ENCODE measurements at places on chromosomes 13 and 19.

DNA sequence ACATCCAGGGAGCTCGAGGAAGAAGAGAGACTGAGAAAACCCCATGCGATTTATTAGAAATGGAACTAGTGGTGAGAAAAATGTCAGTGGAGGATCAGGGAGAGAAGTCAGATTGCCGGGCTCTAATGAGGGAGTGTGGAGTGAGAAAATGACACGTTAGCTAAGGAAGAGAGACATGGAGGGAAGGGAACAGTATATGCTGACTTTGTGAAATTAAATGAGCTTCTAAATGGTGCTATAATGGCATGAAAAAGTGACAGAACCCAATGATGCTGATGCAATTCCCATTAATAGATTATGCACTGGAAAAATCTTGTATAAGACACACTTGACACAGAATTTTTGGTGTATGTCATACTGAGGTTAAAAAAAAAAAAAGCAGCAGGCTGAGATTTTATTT lies 112.6 kb downstream of the HSPH1 start:
- no peak for DNase-seq

DNA sequence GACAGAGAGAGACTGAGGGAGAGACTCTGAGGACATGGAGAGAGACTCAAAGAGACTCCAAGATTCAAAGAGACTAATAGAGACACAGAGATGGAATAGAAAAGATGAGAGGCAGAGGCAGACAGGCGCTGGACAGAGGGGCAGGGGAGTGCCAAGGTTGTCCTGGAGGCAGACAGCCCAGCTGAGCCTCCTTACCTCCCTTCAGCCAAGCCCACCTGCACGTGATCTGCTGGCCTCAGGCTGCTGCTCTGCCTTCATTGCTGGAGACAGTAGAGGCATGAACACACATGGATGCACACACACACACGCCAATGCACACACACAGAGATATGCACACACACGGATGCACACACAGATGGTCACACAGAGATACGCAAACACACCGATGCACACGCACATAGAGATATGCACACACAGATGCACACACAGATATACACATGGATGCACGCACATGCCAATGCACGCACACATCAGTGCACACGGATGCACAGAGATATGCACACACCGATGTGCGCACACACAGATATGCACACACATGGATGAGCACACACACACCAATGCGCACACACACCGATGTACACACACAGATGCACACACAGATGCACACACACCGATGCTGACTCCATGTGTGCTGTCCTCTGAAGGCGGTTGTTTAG lies 3.3 kb upstream of the F10 start:
- peak; percentile 5 for DNase-seq

DNA sequence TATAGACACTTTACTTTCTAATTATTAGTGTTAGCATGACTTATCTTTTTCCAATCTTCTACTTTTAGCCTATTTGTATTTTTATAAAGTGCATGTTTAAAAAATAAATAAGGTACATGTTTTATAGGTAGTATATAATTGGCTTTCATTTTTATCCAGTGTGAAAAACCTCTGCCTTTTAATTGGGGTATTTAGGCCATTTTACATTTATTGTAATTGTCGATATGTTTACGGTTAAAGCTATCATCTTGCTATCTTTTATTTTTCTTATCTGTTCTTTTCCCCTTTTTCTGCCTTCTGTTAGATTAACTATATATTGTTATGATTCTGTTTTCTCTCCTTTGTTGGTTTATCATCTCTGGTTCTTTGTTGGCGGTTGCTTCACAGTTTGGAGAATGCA lies 9.1 kb downstream of the PROZ start:
- no peak for DNase-seq

DNA sequence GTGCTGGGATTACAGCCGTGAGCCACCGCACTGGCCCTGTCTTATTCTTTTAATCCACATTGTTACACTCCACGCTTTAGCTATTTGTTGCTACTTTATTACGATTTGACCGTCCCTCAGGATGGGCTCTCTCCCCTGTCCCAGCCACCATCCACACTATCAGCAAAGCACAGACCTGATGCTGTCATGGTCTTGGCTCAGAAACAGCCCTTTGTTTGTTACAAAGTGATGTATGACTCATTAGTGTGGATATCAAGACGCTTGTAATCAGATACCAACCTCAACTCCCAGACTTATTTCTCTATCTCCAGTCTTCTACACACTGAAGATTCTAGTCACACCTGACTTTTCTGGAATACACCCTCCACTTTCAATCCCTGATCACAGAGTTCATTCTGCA lies 84.6 kb upstream of the FREM2 start:
- DNase-seq, result no peak

GRCh38 chr13:91185294-91185863 lies 162.1 kb upstream of the MIR17HG start:
- no peak for DNase-seq

GRCh38 chr13:103694033-103694432 lies 627.8 kb upstream of the SLC10A2 start:
- DNase-seq, result no peak

- DNase-seq, result peak; percentile 77
Observed at GRCh38 chr13:27960362-27961226, 8.5 kb downstream of the CDX2 start.

DNA sequence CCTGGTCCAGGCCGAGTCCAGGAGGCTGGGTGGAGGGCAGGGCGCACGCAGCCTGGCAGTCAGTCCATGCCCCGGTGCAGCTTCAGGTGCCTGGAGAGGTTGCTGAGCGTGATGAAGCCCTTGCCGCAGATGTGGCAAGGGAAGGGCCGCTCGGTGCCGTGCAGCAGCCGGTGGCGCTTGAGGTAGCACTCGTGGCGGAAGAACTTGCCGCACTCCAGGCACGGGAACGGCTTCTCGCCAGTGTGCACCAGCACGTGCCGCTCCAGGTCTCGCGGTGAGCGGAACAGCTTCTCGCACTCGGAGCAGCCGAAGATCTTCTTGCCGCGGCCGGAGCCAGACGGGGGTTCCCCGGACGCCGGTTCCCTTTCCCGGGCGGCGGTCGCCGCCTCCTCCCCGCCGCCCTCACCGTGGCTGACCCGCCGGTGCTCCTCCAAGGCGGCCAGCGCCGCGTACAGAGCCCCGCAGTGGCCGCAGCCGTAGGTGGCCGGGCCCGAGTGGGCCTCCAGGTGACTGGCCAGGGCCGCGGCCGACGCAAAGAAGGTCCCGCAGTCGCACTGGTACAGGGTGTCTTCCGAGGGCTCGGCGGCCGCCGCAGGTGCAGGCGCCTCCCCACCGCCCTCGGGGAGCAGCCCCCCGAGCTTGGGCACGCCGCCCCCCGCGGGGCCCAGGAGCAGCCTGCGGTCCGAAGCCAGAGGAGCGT lies 6.8 kb downstream of the FIZ1 start:
- no peak for DNase-seq

DNA sequence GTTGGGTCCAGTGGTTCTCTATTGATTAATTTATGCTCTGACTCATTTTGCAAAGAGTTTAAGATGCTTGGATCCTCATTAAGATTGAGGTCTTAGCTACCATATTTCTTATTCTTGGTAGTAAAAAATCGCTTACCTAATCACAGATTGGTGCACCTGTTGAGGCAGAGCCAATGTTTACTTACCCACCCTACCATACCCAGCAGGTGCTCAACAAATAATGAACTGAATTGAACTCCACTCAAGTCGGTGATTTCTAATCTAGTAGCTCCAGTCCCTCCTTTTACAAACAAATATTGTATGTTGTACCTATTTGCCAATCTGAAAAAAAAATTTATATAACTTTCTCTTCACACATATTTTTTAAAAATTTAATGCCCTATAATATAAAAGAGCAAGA lies 361.0 kb downstream of the FGF14 start:
- DNase-seq, result no peak

DNA sequence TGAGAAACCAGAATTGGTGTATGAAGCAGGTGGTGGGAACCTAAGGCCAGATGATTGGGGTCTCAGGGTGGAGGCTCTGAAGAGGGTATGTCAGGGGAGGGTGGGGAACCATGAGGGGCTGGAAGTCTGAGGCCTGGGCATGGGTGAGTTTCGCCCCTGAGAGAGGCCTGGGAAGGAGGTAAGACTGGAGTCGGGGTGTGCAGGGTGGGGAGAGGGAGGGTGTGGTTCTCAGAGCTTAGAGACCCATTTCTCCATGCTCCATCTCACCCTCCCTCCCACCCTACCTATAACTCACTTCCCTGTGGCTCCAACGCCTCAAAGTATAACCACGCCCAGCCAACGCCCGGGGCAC lies 1.0 kb upstream of the KLHL26 start:
- DNase-seq, result no peak

DNA sequence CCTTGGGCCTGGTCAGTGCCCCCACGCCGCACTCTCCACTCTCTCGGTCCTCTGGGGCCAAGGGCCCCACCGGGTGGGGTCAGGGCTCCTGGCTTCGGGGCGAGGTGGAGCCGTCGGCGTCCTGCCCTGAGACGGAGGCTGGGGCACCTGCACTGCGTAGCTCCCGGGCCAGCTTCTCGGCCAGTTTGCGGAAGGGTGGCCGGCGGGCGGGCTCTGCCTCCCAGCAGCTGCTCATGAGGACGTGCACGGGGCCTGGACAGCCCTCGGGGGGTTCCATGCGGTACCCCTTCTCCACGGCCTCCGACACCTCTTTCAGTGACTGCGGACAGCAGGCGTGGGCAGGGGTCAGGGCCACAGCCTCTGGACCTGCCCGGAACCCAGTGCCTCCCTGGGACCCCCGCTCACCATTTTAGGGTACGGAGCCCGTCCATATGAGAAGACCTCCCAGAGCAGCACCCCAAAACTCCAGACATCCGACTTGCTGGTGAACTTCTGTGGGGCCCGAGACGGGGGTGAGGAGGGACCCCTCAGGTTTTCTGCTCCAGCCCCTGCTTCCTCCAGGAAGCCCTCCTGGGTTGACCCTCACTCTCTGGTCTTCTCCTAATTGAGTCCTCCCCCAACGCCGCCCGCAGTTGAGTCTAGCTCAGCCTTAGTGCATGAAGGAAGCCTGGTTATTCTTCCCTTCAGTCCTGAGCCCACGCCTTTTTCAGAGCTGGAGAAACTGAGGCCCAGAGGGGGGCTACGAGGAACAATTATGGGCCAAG lies 6.3 kb upstream of the RAX2 start:
- no peak for DNase-seq

GRCh38 chr13:107217251-107217650 lies 649.3 kb upstream of the ARGLU1 start:
- no peak for DNase-seq

DNA sequence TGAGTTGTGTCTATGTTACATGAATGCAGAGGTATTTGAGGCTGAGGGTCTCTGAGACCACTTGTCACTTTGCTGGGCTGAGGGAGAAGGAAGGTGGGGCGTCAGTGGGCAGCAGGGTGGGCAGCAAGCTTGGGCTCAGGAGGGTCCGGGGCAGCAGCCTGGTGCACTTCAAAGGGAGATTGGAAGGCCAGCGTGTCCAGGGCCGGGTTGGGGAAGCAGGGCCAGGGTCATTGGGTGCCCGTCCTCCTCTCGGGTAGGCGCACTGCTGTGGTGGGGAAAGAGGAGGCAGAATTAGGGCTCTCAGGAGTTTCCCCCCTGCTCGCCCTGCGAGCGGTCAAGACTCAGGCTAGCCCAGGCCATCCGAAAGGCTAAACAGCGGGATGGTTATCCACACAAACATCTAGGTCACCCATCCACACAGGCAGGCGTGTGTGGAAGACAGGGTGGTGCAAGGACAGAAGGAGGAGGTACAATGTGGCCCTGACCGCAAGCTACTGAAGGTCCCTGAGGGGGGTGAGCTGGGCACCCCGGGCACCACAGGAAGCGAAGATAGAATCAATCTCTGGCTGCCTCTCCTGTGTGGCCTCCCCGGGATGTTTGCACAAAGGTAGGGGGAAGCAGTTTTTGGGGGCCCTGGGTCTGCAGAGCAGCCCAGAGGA lies 37.7 kb downstream of the MYO9B start:
- no peak for DNase-seq

DNA sequence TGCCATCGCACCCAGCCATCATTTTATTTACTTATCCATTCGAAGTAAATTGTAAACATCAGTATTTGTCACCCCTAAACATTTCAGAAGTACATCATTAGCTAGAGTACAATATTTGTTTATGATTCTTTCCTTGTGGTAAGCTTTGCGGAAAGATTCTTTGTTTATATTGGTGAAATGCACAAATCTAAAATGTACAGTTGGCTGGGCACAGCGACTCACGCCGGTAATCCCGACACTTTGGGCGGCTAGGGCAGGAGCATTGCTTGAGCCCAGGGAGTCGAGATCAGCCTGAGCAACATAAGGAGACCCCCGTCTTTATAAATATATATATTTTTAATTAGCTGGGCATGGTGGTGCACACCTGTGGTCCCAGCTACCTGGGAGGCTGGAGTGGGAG lies 10.1 kb downstream of the LGALS7B start:
- DNase-seq, result no peak

DNA sequence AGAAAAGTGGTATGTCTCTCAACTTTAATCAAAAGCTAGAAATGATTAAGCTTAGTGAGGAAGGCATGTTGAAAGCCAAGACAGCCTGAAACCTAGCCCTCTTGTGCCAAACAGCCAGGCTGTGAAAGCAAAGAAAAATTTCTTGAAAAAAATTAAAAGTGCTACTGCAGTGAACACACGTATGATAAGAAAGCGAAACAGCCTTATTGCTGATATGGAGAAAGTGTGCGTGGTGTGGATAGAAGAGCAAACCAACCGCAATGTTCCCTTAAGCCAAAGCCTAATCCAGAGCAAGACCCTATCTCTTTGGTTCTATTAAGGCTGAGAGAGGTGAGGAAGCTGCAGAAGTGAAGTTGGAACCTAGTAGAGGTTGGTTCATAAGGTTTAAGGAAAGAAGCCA lies 96.4 kb downstream of the ZDHHC20 start:
- DNase-seq, result no peak

DNA sequence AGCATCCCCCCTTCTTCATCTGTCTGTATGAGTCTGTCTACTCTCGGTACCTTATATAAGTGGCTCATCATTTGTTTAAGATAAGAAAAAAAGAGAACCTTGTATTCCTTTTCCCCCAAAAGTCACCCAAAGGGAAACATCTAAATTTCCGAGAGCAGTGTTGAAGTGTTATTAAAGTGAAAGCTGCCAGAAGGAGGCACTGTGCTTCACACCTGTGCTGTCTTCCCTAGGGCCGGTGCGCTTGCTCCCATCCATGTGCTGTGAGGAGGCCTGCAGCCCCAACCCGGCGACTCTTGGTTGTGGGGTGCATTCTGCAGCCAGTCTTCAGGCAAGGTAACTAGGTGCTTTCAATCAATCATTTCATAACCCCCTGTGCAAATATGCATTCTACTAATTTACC lies 97.5 kb downstream of the TNFRSF19 start:
- DNase-seq, result no peak
